ENCODE measurements at places on chromosomes 4 and X.

- DNase-seq = no peak
Measured at GRCh38 chr4:60088807-60089486, 1111.2 kb upstream of the ADGRL3 start.

- DNase-seq = no peak
Measured at GRCh38 chrX:105266456-105266855, 46.0 kb upstream of the TEX13A start.

DNA sequence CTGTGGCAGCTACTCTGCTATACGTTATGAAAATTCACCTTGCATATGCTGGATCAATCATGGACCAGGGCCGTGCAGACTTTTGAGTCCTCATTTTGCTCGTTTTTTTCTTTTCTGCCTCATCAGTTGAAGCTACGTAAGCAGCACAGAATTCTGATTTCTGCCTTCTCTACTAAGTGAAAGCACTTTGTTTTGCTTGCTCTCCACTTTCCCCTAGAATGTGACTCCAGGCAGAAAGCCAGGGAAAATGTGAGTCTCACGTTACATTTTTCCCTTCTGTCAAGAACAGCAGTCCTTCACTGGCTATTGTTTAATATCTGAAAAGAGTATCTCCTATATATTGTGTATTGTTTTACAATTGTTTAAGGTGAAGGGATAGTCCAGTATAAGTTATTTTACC lies 1840.1 kb downstream of the PCDH7 start:
- DNase-seq = no peak

DNA sequence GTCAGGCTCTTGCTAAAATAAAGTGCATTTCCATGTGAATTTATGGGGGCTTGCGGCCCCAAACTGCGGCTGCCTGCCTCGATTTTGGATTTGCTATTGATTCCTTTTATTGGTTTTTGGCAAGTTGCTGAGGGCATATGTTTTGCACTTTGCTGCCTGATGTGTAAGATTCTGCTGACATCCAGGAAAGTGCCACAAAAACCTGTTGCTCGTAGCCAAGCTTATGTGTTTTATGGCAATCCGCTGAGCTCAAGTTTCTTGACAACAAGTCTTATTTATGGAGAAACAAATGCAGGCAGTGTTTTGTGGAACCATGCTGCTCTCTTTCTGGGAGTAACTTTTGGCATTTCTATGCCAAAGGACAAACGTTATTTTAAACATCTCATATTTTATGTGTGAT lies 97.3 kb upstream of the DDIT4L start:
- DNase-seq = no peak

- DNase-seq = no peak
Measured at GRCh38 chr4:67674098-67674497, 26.9 kb downstream of the UBA6 start.

All from inflammatory macrophage treated with lipopolysaccharide for 4 hours (primary cell).